ENCODE measurements at places on chromosomes 12 and 14. TPM values are rescaled to one million over a fixed set of nuclear protein-coding genes. Genes with fewer than 3 reads are reported as not detected.

DNA sequence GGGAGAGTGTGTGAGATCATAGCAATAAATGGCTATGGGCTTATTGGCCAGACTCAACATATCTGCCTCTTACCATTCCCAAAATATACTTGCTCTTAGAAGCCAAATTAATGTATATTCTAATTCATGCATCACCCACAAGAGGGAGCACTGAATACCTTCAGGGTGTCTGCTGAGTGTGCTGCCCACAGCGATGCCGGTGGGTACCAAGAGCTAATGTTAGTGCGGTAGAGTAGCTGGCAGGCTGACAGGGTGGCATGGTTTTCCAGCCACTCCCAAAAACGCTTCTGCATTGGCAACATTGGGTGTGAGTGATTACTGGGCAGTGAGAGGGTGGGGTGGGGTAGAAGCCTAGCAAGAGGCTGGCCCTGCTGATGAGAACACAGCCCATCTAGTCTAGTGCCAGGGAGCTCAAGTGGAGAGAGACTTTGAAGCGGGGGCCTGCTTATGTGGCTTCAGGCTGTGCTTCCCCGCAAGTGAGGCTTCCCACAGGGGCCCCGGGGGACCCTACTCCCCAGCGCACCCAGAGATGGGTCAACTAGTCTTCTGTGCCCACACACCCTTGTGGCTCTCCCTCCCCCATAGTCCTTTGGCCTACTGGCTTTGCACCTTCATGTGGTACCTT lies 9.2 kb upstream of the PLEKHD1 start:
- H3K36me3 ChIP-seq, result no peaks in the 10 kb centered on the region
- H3K4me3 ChIP-seq, result no peak overlapping the region
- no peak for DNase-seq
- H3K27ac ChIP-seq, result no peak overlapping the region

- H3K27me3 ChIP-seq, result no peaks in the 10 kb centered on the region
- peaks cover 34% of the 10 kb centered on the region for H3K4me1 ChIP-seq
- H3K4me3 ChIP-seq, result no peak overlapping the region
- no peak overlapping the region for H3K27ac ChIP-seq
Observed at GRCh38 chr12:76444408-76444984, 96.3 kb upstream of the BBS10 start.

DNA sequence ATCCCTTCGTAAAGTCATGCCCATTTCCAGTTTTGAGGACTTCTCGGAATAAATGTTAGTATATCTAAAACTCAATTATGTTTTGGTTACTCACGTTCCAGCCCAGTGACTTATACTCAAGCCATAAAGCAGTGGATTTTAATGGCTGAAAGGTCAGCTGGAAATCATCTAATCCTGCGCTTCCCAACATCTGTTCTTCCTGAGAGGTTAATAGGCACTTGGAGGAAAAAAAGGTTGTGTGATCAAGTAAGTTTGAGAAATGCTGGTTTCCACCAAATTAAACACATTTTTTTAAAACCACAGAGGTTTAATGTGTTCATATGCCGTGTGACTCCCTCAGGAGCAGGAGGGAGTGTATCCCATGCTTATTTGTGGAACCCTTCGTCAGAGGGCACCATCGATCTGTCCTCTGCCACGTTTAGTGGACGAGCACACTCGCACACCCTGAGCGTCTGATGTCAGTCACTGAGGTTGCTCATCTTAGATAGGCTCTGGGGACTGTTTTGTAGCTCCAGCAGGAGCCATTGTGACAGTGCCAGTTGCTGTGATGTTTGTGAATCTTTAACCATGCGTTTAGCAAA lies 41.4 kb downstream of the FBXL14 start:
- H3K4me3 ChIP-seq, result no peak overlapping the region
- H3K4me1 ChIP-seq, result no peaks in the 10 kb centered on the region
- H3K27me3 ChIP-seq, result no peaks in the 10 kb centered on the region
- no peak overlapping the region for H3K27ac ChIP-seq
- DNase-seq, result no peak

Gene LRRIQ1
- not detected for total RNA-seq

Gene ACRBP
- total RNA-seq, result 13.9 TPM

- no peak for DNase-seq
- H3K4me3 ChIP-seq, result no peak overlapping the region
- no peak overlapping the region for H3K27ac ChIP-seq
- H3K4me1 ChIP-seq, result peaks cover 10% of the 10 kb centered on the region
Observed at GRCh38 chr12:54376596-54376995, 7.9 kb downstream of the ZNF385A start.

Gene HOMEZ
- 21.0 TPM for total RNA-seq

GRCh38 chr14:85074955-85075354 lies 455.0 kb upstream of the FLRT2 start:
- H3K4me3 ChIP-seq, result no peak overlapping the region
- H3K27me3 ChIP-seq, result no peaks in the 10 kb centered on the region
- no peaks in the 10 kb centered on the region for H3K36me3 ChIP-seq
- no peak overlapping the region for H3K27ac ChIP-seq

- no peak overlapping the region for H3K4me3 ChIP-seq
- H3K4me1 ChIP-seq, result peaks cover 8% of the 10 kb centered on the region
- H3K27ac ChIP-seq, result no peak overlapping the region
- no peak for DNase-seq
- no peaks in the 10 kb centered on the region for H3K36me3 ChIP-seq
Observed at GRCh38 chr12:47735649-47736048, 10.4 kb upstream of the ENDOU start.

Gene ASCL1
- total RNA-seq, result not detected

- H3K4me1 ChIP-seq, result peaks cover 98% of the 10 kb centered on the region
- DNase-seq, result peak; percentile 89
- no peaks in the 10 kb centered on the region for H3K27me3 ChIP-seq
- no peaks in the 10 kb centered on the region for H3K36me3 ChIP-seq
Observed at GRCh38 chr14:65847075-65847847, 434.7 kb downstream of the FUT8 start.

- H3K4me1 ChIP-seq, result no peaks in the 10 kb centered on the region
- H3K27me3 ChIP-seq, result no peaks in the 10 kb centered on the region
- no peak for DNase-seq
- H3K27ac ChIP-seq, result no peak overlapping the region
Observed at GRCh38 chr12:26769611-26770010, 63.4 kb downstream of the ITPR2 start.

DNA sequence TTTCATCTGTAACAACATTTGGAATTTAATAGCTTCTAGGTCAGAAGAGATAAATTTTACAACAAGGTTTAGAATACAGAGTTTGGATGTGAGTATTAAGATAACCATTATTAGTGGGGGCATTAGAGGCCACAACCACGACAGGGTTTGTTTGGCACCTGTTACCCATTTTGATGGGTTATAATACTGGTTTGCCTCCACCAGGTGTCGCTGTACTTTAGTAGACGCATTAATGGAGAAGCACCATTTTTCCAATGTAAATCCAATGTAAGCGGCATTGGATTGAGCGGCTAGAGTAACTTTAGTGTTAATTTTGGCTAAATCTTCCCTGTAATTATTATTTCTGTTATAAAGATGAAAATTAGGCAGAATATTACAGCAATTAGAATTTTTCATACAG lies 136.2 kb downstream of the SLCO1B3 start:
- no peaks in the 10 kb centered on the region for H3K27me3 ChIP-seq
- H3K36me3 ChIP-seq, result no peaks in the 10 kb centered on the region
- no peak overlapping the region for H3K4me3 ChIP-seq
- no peak for DNase-seq
- H3K4me1 ChIP-seq, result no peaks in the 10 kb centered on the region

Gene RNASE3
- not detected for total RNA-seq

DNA sequence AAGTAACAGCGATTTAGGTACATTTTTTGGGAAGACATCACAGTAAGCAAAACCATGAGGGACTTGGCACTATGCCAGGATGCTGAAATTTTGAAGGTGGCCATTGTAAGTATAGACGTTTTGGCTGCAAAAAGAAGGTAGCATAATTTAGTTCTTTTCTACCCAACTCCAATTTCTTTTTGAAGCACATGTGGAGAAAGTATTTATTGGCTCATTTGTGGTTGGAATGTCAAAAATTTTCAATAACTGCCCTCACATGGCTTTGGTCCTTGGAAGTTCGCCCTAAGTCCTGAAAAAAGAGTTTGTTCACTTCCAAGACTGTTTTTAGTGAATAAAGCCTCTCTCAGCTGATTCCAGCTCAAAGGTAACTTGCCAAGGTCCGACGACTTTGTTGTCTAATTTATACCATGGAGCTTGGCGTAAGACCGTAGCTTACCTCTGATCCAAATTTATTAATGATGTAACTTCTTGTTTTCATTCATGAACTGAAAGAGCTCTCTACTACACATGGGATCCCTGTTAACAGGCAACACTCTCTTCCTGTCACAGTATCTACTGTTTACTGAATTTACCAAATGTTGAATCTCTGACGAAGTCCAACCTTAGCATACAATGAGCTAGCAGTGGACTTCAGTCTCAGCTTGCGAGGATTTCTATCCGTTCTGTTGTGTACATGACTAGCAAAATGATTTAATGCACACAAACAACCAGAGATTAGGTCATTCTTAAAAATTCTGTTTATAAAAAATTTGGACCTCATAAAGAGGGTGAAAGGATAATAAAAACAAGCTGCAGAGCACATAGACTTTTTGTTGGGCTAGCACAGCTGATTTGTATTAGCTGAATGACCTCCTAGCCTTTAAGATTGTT lies 49.0 kb downstream of the MSRB3 start:
- no peak for DNase-seq
- no peaks in the 10 kb centered on the region for H3K4me1 ChIP-seq
- no peaks in the 10 kb centered on the region for H3K36me3 ChIP-seq

DNA sequence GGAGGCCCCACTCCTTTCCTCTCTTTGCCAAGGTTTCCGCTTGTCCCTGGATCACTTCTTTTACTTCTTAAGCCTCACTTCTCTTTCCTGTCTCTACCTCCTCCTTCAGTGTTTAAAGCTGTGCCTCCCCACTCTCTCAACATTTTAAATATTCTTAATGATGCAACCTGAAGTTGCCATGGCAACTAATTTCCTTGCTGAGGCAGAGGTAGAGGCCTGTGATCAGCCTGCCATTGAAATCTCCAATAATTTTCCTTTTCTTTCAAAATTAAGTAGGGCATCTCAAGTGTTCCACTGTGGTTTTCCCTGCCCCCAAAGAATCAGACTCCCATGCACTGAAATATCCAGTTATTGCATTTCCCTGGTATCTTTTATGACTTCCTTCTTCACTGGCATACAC lies 108.6 kb upstream of the VRK1 start:
- H3K36me3 ChIP-seq, result no peaks in the 10 kb centered on the region
- no peaks in the 10 kb centered on the region for H3K4me1 ChIP-seq
- DNase-seq, result no peak
- no peak overlapping the region for H3K4me3 ChIP-seq
- no peaks in the 10 kb centered on the region for H3K27me3 ChIP-seq

GRCh38 chr14:75185251-75186040 lies 9.0 kb upstream of the TMED10 start:
- no peaks in the 10 kb centered on the region for H3K36me3 ChIP-seq
- no peak overlapping the region for H3K4me3 ChIP-seq
- no peaks in the 10 kb centered on the region for H3K27me3 ChIP-seq
- no peak overlapping the region for H3K27ac ChIP-seq
- no peaks in the 10 kb centered on the region for H3K4me1 ChIP-seq

Gene LTB4R
- 19.5 TPM for total RNA-seq

DNA sequence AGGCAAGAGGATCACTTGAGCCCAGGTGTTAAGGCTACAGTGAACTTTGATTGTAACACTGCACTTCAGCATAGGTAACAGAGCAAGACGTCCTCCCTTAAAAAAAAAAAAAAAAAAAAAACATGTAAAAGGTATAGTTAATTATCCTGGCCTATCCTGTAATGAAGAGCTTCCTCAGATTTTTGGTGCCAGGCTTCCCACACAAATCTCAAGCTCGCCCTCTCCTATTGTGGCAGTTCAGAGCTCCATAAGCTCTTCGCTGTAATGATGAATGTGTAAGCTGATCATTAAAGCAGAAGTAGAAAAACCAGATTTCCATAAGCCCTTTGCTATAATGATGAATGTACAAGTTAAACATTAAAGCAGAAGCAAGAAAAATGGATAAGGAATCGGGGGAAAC lies 2.0 kb upstream of the SLC39A2 start:
- no peak overlapping the region for H3K4me3 ChIP-seq
- H3K4me1 ChIP-seq, result no peaks in the 10 kb centered on the region
- H3K27ac ChIP-seq, result no peak overlapping the region
- H3K36me3 ChIP-seq, result peaks cover 41% of the 10 kb centered on the region

DNA sequence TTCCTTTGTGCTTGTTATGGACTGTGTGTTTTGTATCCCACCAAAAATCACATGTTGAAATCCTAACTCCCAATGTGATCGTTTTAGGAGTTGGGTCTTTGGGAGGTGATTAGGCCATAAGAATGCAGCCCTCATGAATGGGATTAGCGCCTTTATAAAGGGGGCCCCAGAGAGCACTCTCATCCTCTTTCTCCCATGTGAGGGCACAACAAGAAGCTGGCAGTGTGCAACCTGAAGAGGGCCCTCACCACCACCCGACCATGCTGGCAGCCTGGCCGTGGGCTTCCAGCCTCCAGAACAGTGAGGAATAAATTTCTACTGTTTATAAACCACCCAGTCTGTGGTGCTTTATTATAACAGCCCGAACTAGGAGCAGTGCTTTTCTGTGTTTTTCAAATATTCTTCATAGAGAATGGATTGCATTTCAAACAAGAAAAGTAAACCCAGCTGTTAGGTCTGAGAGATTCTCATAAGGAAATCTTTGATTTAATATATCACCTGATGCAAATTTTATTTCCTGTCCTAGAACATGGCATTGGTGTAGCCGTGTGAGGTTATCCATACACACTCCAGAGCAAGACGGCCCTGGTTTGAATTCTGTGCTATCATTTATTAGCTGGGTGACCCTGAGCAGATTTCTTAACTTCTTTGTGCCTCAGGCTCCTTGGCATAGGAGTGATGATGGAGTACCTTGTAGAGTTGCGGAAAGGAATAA lies 27.8 kb downstream of the HSPB8 start:
- DNase-seq, result no peak
- H3K27ac ChIP-seq, result no peak overlapping the region
- H3K4me3 ChIP-seq, result no peak overlapping the region
- no peaks in the 10 kb centered on the region for H3K36me3 ChIP-seq

Gene C12orf54
- total RNA-seq, result not detected

GRCh38 chr12:29581631-29582030 lies 84.1 kb upstream of the OVCH1 start:
- no peaks in the 10 kb centered on the region for H3K36me3 ChIP-seq
- H3K4me1 ChIP-seq, result no peaks in the 10 kb centered on the region
- no peak overlapping the region for H3K27ac ChIP-seq
- H3K27me3 ChIP-seq, result no peaks in the 10 kb centered on the region
- DNase-seq, result no peak

Gene PGF
- not detected for total RNA-seq

DNA sequence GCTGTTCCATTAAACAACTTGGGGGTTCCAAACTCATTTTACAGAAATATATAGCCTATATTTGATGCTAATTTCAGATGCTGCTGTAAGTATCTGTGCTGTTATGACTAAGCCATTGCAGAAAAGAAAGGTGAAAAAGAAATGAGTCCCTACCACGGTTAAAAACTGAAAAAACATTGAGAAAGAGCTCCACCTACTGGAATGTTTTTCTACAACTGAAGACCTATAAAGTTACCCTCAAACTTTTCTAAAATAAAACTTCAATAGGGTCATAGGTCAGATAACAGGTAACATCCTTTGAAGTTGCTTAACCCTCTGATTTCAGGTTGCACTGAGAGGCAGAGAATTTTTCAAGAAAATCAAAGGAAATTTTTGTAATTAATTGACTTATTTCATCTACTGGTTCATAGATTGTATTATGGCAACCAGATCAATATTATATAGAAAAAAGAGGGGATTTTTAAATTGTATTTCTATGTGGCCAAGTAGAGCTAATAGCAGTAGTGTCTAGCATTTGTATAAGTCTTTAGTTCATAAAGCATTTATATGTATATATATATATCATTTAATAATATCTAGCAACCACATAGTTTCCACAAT lies 279.9 kb downstream of the RPS29 start:
- H3K4me3 ChIP-seq, result no peak overlapping the region
- H3K4me1 ChIP-seq, result no peaks in the 10 kb centered on the region
- no peaks in the 10 kb centered on the region for H3K27me3 ChIP-seq
- no peak for DNase-seq
- no peaks in the 10 kb centered on the region for H3K36me3 ChIP-seq

Data from CD4-positive, alpha-beta memory T cell (primary cell).